Body of pancreas (tissue), 4 donors: ENCODE measurements at places on chromosomes 12 and 14. TPM values are rescaled to one million over a fixed set of nuclear protein-coding genes. Genes with fewer than 3 reads are reported as not detected.

The OR11H7 gene
- total RNA-seq: not detected

DNA sequence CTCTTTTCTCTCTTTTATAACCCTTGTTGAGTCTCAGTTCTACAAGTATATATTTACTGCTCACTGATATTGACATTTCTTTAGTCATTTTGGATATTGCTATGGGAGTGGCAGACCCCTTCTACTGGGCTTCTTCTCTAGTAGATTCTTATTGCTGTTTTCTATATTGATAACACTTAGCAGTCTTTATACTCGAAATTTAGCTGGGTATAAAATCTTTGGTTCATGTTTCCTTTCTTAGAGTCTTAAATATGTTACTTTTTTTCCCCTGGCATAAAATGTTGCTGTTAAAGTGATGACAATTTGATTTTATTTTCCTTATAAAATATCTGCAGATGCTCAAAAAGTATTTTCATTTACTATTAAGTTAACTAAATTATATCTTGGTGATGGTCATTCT, 32.6 kb downstream of the VRK1 start:
- no peak for DNase-seq

- no peak for DNase-seq
Observed at GRCh38 chr12:89783359-89784060, 74.9 kb upstream of the ATP2B1 start.

DNA sequence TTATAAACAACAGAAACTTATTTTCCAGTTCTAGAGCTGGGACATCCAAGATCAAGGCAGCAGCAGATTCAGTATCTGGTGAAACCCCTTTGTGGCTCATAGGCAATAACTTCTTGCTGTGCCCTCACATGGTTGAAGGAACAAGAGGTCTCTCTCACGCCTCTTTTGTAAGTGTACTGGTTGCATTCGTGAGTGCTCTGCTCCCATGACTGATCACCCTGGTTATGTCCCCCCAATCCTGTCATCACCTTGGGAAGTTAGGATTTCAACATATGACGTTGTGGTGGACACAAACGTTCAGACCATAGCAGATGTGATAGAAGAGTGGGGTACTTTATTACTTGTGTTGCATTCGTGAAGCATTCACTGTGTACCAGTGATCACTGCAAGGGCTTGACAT, 184.0 kb downstream of the SRGAP1 start:
- DNase-seq: no peak

GRCh38 chr14:102988054-102988453, 65.6 kb downstream of the AMN start:
- DNase-seq: no peak

DNA sequence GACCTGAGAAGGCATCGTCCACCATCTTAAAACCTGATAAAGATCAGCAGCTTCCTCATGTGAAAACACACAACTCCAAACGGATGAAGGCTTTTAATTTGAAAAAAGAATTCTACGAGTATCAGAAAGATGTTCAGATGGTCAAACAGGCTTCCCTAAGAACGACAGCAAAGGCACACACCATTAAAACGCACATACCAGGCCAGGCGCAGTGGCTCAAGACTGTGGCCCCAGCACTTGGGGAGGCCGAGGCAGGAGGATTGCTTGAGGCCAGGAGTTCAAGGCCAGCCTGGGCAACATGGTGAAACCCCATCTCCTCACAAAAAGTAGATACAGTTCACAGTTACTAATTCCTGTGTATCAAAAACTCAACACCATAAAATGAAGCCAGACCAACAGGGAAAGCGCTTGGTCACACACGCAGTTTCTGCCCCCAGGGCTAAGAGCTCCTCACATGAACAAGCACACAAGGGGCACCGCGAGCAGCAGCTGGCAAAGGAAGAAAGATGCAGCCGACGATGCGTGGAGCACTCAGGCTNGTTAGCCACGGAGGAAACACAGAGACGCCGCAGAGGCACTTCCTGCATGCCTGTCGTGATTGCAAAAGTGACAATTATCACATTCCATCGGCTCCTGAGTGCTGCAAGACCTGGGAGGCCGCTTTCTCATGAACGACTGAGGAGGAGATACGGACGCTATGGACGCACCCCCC, 78.0 kb downstream of the NOC4L start:
- peak; percentile 7 for DNase-seq

DNA sequence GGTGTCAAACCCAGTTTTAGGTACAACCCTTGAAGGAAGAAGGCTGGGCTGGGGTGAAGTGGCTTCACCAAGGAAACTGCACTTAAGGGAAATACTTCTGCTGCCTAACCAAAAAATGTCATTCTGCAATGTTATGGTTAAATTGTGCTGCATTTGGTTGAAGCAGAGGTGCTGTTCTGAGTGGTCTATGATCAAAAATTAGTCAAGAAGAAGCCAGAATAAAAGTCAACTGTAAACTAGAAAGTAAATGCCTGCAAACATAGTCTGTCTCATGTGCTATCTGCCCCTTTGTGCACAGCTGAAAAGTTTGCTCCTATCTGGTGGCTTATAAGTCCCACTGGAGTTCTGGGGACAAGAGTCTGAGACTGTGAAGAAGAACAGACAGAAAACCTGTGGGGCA, 158.8 kb downstream of the C12orf42 start:
- no peak for DNase-seq

DNA sequence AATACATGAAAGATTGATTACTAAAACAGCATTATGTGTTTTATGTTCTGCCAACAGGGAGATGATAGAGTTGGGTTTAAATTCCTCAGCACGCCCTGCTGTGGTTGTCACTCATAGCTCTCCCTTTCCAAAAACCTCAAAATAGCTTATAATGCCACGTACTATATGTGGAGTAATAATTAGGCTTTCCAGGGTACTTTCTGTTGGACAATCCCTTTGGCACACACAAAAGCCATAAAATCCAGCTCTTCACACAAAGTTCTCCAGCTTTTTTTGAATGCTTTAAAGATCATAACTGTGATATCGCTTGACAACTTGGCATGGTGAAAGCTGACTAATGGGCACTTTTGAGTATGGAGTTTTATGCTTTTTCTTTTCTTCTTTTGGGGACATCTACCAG, 145.3 kb upstream of the DCN start:
- DNase-seq: no peak

DNA sequence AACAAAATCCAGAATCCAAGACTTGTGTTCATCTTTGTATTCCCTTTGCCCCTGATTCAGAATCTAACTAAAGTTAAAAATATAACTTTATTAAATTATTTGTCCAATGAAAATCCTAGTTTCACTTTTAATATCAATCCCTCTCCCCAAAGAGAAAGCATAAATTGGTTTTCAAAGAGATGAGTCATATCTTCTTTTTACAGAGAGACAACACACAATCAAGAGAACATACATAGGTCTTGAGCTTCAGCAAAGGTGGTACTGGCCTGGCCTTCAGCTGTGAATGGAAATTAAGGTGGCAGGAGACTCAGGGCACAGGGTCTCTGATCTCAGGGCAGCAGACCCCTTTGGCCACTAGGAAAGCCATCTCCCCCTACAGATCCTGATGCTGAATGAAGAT, 4.3 kb upstream of the ASCL1 start:
- DNase-seq: no peak

- no peak for DNase-seq
Observed at GRCh38 chr12:56721721-56722120, 3.4 kb downstream of the NACA start.
